ENCODE measurements at places on chromosomes 7 and 10. TPM values are rescaled to one million over a fixed set of nuclear protein-coding genes. Genes with fewer than 3 reads are reported as not detected.

DNA sequence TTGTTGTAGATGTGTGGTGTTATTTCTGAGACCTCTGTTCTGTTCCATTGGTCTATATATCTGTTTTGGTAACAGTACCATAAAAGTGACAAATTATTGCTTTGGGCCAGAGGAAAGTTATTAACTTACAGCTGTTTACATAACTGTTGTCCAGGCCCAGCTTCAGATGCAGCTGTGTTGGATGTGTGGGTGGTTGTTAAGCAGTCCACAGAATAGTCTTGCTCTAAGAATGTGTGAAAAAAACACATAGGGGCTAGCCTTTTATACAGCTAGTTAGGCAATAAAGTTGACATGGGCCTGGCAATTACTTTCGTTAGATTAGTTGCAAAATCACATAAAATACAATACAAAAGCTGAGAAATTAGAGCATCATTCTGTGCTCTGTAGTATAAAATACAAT lies 31.9 kb downstream of the DLD start:
- DNase-seq = no peak

DNA sequence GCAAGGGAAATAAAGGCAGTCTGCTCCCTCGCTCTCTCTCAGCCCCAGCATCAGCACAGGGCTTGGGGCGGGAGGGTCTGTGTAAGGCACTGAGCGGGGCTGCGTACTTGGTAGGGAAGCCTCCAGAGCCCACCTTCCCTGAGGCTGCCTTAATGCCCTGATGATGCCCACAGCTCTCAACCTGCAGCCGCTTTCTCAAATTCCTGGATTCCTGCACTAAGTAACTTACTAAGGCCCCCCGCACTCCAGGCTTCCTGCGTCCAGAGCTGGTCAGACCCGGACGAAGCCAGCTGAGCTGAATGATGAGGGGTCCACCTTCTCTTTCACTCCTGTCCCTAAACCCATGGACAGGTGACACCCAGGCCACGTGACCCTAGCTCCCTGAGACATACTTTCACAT lies 63.3 kb downstream of the C10orf143 start:
- DNase-seq = no peak

- no peak for DNase-seq
Observed at GRCh38 chr10:72557362-72557761, 68.5 kb downstream of the MICU1 start.

DNA sequence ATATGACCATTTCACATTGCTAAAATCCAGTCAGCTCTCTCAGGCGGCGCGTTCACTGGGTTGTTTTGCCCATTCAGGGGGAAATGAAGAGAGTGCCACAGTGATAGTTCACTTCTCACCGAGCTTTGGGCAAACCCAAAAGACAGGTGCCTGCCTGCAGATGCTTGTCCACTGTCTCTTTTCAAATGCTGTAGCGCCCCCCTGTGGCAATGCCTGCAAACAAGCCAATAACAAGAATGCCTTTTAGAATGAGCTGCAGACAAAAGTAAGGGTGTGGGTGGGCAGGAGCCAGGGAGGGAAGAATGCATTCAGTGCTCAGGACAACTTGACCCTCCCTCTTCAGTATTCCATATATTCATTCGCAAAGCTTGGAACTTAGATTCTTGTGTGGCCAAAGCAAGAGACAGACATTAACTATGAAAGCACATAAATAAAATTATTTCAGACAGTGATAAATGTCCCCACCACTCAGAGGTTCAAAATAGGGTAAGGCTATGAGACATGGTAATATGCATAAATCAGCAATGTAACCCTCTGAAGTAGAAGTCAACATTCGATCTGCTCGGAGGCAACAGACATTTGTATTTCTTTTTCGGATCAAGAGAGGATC lies 86.9 kb downstream of the JAZF1 start:
- peak; percentile 66 for DNase-seq

GRCh38 chr7:135905858-135906257 lies 71.3 kb downstream of the MTPN start:
- no peak for DNase-seq

GRCh38 chr7:28732071-28732869 lies 225.9 kb downstream of the TRIL start:
- no peak for DNase-seq

DNA sequence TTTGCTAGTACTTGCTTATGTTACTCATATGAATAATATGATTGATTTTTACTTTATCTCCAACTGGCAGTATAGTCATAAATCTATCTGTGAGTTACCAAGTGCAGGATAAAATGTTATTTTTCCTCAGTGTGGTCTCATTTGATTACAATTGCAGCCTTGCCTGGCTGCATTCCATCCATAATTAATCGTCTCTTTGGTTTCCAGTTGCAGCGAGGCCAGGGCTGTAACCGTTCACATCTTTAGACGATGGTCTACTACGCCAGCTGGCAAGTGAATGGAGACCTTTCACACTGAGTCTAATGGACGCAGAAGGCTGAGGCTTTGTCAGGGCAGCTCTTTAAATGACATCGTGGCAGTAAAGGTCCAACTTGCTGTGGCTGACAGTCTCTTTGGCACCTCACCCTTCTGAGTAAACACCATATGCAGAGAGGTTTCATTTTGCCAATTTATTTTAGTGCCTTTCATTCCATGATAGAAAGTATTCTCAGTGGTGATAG lies 84.0 kb downstream of the ARL4A start:
- DNase-seq = no peak

- no peak for DNase-seq
Observed at GRCh38 chr10:124119216-124119615, 25.8 kb upstream of the CHST15 start.

DNA sequence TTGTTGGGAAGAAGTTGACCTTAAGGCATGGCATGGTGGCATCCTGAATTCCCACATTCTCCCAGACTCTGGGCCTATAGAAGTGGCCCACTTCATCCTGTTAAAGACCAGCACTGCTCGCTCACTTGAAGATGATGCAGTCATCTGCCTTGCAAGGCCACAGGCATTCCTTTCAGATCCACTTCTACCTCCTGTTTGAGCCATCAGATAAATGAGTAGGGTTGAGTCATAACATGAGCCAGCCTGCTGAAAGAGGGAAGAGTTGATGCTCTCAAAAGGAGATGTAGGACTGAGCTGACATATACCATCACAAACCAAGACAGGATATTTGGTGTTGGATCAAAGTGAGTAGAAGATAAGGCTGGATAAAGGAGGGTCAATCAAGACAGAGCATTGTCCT lies 1.5 kb upstream of the EBLN1 start:
- no peak for DNase-seq

GRCh38 chr7:14739841-14740185 lies 162.7 kb downstream of the DGKB start:
- no peak for DNase-seq

DNA sequence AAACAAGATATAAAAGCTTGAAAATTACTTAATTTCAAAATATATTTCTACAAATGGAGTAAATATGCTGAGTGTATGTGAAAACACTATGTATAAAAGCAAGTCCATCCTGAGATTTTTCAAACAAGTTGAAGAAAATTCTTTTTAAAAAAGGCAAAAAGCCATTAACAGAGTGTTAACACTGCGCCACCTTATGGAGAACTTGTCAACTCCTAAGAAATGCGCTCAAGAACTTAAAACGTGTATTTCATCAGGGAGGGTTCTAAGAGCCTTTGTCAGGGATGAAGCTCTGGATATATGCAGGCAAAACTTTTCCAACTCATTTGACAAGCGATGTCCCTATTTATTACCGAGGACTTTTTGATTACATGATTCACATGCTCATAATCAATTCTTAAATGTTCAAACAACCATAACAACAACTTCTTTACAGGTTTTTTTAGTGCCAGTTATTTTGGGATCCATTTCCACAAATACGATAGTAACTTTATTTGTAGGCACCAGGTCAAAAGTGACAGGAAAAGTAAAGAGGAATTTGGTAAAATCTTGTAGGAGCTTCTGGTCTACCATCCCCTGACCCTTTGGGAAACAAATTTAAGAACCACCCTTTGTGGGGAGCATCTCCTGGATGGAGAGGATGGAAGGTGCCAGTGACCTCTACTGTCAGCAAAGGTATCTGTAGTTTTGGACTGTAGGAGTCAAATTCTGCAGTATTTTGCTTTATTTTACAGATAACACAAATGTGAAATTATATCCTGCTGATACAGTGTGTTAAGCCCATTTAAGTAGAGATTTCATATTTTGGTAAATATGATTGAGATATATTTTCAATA lies 23.2 kb downstream of the CALCR start:
- DNase-seq = no peak

DNA sequence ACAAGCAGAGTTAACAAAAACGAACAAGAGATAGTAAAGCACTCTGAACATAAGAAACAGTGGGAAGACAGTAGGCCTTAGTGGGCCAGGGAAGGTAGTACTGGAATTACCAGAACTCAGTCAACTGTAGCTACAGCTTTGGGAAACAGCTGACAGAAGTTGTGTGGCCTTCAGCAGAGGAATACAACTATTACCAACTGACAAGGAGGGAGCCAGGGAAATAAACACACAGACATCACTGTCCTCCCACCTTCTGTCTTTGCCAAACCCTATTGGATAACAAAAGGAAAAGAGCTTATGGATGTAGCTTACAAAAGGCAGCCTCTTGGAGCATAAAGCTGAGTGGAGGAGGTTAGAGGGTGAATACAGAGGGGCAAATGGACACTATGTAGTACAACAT lies 15.4 kb downstream of the MICU1 start:
- no peak for DNase-seq

- DNase-seq = no peak
Observed at GRCh38 chr10:15879663-15880062, 19.4 kb upstream of the MINDY3 start.

DNA sequence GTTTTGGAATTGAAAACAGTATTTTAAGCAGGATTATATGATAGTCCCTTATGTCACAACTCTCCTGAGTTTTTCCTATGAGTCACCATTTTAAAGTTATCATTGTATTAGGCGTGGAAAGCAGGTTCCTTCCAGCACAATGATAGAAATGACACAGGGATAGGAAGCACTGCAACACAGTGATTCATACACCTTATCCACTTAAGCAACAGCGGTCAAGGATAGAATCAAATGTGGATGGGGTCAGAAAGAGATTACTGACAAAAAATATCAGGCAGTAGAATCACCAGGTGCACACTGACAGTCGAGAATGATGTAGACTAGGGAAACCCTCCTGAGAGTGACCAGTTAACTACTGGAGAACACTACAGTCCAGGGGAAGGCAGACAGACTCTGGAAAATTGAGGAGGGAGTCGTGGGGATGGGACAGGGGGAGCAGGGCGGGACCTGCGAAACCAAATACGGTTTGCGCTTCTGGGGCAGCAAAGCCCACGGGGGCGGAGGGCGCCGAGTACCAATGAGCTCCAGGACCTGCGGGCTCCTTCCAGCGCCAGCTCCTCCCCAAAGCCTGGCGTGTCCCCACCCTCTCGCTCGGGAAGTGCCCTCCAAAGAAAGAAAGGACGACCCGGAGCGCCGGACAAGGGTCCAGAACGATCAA lies 479 bp downstream of the PNPLA8 start:
- DNase-seq = no peak

DNA sequence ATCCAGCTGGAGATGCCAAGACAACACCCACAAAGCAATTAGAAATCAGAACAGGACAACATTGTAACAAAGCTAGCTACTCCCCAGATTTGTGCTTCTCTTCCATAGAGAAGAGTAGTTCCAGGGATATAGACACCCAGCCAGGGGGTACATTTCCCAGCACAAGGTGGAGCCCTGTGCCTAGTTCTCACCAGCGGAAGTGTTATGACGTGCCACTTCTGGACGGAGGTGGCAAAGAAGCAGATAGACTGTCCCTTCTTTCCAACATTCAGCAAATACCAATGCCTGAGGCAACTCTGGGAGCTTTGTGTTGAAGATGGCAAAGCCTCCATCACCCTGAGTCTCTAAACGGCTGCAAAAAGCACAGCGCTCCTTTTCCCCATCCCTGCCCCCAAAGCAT lies 23.4 kb upstream of the GSAP start:
- no peak for DNase-seq

Gene CYCS
- total RNA-seq = 108 TPM

Gene CALHM1
- 0.58 TPM for total RNA-seq

Gene EN2
- not detected for total RNA-seq

Gene TFPI2
- total RNA-seq = not detected

Gene KCP
- total RNA-seq = 0.20 TPM

Gene GNG11
- total RNA-seq = not detected
